ENCODE measurements at places on chromosomes 7 and 10.

DNA sequence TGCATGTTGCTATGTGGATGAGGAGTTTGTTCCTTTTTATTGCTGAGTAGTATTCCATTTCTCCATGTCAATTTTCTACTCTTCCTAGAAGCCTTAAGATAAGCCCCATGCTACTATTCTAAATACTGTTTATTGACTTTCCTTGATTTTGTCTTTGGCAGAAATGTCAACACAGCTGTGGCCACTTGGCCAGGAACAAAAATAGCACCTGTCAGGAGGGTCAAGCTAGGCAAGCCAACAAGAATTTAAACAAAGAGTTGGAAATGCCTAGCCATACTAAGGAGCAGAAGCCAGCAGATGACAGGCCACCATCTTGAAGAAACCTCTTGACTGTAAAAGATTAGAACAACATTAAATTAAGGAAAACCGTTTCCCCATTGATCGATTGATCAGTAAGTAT is 34.7 kb downstream of the JAZF1 start:
- no peak for DNase-seq

DNA sequence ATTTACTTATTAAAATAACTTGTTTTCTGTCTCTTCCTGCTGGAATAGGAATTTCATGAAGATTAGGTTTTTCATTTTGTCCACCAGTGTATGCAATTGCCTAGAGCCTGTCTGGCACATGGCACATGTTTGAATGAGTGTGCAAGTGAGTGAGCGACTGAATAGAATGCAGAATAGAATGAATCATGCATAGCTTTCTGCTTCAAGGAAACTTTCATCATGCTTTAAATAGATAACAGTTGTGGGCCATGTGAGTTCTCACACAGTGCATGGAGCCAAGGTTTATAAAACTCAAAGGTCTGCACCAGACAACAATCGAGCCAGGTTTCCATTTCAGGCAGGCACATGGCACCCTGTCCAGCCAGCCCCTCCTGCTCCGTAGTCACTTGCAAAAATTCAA is 74.2 kb upstream of the HECW1 start:
- DNase-seq, result no peak

DNA sequence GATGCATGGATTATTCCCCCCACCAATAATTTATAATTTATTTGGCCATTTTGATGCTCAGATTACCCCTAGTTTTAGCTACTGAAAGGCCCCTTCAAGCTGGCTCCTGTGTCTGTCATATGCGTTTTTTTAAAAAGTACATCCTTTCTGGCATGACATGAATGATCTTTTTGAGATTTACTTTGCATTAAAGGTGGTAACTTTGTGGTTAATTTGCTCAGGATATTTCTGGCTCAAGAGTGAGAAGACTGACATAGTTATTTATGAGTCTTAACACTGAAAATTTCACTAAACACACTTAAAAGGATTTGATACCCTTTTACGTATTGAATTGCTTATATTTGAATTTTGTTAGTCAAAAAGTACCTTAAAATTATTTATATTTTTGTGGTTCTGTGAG is 5.4 kb downstream of the SMC3 start:
- no peak for DNase-seq

DNA sequence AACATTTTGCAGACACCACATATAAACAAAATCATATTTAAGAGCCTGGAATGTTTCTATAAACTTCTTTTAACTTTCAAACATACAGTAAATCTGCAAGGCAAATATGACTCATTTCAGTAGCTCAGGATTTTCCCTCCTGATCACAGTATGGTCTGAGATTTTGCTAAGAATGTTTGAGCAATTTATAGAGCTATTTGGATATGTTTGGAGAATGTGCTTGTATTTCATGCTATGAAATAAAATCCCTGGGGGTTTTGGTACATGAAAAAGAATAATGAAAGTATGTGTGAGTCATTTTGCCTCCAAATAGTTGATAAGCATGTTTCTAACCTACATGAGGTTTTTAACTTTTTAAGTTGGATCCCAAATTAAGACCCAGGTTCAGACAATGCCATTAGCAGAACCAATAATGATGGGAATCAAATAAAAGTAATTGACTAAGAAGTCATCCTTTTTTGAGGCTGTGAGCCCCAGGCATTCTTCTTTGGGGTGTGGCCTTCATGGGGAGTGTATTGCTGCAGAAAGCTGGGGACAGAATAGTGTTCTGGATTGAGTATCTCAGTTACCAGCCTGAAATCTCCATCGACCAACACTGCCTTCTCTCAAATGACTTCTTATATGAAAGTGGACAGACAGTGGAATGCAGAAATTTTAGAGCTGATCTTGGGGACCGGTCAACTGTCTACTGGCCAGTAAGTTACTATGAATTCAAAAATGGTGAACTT is 66.1 kb upstream of the AGBL3 start:
- DNase-seq, result no peak

- no peak for DNase-seq
Observed at GRCh38 chr7:2970307-2970664, 73.4 kb downstream of the CARD11 start.

GRCh38 chr7:81833401-81833800 is 63.6 kb upstream of the HGF start:
- DNase-seq, result no peak

DNA sequence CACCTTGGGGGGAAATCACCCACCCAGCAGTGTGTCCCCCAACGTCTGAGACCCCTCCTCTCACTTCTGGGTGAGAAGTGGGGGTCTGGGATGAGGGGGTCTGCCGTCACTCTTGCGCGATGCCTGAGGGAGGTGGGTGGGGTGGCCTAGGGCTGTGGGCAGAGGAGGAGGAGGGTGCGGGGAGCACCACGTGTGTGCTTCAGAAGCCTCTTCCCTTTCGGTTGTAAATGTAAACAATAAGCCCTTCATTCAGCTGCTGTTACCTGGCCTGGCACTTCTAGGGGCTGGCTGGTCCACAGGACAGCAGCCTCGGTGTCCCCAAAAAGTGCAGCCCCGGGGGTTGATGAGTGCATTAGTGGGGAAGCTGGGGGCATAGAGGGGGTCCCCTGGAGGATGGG is 1.3 kb downstream of the CLIP2 start:
- DNase-seq, result no peak

DNA sequence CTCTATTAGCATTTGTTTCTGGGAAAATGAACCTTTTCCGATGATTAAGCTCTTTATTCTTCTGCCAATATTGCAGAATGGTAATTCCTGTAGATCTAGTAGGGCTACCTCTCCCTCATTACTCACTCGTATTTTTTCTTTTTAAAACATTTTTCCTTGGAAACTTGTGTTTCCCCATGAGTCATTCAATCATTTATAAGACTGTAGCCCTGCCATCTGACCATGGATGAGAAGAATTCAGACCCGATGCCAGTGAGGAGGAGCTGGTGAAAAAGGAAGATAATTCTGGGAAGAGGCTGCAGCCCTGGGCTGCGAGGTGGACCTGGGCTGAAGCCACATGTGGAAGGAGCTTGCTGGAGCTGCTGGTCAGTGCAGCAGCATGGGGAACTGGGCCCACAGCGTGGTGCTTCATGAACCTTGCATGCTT is 242.8 kb downstream of the KLF6 start:
- DNase-seq, result no peak

DNA sequence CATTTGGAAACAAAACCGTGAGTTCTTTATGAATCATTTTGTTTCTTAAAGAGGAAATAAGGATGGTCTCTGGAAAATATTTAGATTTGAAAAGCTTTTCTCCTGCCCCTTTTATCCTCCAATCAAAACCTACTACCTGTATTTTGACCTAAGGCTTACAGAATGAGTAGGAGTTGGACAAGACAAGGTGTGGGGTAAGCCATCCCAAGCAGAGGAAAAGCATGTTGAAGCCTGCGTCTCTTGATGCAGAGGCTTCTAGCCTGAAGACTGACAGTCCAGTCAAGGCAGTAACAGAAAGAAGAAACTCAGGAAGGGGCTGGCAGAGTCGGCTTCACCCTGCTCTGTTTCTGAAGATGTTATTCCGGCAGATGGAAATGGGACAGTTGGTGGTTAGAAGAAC is 551.1 kb downstream of the SORCS3 start:
- DNase-seq, result no peak

- DNase-seq, result no peak
Observed at GRCh38 chr7:117872561-117873309, 506 bp downstream of the CTTNBP2 start.

- no peak for DNase-seq
Observed at GRCh38 chr10:34768261-34768971, 46.7 kb downstream of the PARD3 start.

- DNase-seq, result no peak
Observed at GRCh38 chr7:12727455-12728191, 40.2 kb downstream of the ARL4A start.

GRCh38 chr10:1268831-1269230 is 212.6 kb downstream of the WDR37 start:
- DNase-seq, result no peak

GRCh38 chr10:7605565-7606295 is 61.0 kb downstream of the ITIH5 start:
- DNase-seq, result no peak

GRCh38 chr7:69363136-69363535 is 235.1 kb upstream of the AUTS2 start:
- no peak for DNase-seq

- no peak for DNase-seq
Observed at GRCh38 chr7:116782177-116782711, 80.1 kb upstream of the CAPZA2 start.

DNA sequence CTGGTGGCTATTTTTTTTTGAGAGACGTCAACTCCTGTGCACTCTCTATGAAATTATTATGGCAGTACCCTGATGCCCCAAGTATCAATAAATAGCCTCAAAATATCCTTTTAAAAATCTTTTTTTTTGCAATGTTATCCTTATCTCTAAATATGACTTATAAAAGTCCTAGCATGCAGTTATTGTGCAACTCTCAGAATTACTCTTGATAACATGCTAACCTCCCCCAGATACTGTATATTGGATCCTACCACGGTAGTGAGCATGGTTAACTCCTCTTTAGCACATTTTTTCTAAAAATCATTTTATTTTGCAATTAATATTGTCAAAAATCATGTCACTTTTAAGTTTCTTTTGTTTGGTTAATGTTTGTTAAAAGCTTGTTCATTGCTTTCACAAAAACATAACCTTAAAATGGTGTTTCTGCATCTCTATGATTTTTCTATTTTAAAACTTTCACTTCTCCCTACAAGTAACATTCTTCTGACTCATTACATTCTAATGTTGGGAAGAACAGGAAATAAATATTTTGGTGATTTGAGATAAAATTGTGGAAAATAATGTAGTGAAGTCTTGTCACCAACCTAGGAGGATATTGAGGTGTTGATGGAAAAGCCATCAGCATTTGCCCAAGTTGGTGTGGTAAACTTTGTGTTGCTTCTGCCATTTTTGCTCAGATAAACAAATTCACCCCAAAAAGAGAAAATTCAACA is 42.1 kb upstream of the ADRA2A start:
- no peak for DNase-seq

DNA sequence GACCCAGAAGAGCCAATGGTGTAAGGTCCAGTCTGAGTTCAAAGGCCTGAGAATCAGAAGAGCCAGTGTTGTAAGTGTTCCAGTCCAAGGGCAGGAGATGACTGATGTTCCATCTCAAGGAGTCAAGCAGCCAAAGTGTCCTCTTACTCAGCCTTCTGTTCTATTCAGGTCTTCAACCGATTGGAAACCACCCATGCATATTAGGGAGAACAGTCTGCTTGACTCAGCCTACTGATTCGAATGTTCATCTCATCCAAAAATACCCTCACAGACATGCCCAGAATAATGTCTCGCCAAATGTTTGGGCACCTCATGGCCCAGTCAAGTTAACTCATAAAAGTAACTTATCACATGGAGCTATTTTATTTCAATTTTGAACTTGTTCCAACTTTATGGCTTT is 2.9 kb upstream of the WDFY4 start:
- no peak for DNase-seq

DNA sequence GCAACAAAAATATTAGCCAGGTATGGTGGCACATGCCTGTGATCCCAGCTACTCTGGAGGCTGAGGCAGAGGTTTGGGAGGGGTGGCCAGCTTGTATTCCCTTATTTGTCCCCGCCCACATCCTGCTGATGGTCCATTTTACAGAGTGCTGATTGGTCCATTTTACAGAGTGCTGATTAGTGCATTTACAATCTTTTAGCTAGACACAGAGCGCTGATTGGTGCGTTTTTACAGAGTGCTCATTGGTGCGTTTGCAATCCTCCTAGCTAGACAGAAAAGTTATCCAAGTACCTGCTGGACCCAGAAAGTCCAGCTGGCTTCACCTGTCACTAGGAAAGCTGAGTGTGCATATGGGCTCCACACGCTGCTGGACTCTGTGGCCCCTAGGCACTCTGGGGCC is 40.0 kb upstream of the RASGEF1A start:
- DNase-seq, result no peak

DNA sequence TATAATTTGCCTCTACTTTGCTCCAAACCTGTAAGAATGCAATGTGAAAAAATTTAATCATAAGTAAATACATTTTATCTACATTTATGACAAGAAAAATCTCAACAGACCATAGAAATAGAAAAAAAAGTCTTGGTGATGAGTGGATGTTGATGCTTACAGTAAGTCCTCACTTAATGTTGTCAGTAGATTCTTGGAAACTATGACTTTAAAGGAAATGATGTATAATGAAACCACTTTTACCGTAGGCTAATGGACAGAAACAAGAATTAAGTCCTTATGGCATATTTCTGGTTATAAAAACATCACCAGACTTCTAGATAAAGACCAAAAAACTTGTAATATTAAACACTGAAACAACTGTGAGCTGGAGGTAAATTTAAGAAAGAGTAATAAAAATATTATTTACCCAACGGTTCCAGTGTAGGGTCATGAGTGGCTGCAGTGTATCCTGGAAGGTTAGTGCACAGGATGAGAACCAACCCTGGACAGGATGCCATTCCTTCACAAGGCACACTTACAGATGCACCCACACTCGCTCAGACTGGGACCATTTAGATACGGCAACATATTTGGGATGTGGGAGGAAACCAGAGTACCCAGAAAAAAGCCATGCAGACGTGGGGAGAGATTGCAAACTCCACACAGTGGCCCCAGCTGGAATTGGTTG is 76.3 kb downstream of the GLCCI1 start:
- DNase-seq, result no peak

GRCh38 chr7:117993377-117994003 is 120.2 kb upstream of the CTTNBP2 start:
- DNase-seq, result no peak

GRCh38 chr7:104156842-104157277 is 51.0 kb downstream of the ORC5 start:
- DNase-seq, result no peak

- DNase-seq, result no peak
Observed at GRCh38 chr7:139494835-139495579, 11.5 kb upstream of the KLRG2 start.
